Right ventricle myocardium inferior (tissue), 1 donor: ENCODE measurements at places on chromosomes 16 and 17. TPM values are rescaled to one million over a fixed set of nuclear protein-coding genes. Genes with fewer than 3 reads are reported as not detected.

DNA sequence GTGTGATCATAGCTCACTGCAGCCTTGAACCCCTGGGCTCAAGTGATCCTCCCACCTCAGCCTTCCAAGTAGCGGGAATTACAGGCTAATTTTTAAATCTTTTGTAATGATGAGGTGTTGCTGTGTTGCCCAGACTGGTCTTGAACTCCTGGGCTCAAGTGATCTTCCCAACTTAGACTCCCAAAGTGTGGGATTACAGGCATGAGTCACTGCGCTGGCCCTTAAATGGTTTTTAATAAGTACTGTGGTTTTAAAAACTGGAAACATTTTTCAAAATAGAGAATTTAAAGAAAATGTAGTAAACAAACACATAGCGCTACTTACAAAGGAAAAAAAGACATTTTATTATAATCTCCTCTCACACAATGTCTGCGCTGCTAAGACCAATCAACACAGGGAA is 32.2 kb downstream of the MARCHF10 start:
- no peak for DNase-seq

- DNase-seq = no peak
These were observed 15.2 kb downstream of the IL34 start for GRCh38 chr16:70661534-70661917.

DNA sequence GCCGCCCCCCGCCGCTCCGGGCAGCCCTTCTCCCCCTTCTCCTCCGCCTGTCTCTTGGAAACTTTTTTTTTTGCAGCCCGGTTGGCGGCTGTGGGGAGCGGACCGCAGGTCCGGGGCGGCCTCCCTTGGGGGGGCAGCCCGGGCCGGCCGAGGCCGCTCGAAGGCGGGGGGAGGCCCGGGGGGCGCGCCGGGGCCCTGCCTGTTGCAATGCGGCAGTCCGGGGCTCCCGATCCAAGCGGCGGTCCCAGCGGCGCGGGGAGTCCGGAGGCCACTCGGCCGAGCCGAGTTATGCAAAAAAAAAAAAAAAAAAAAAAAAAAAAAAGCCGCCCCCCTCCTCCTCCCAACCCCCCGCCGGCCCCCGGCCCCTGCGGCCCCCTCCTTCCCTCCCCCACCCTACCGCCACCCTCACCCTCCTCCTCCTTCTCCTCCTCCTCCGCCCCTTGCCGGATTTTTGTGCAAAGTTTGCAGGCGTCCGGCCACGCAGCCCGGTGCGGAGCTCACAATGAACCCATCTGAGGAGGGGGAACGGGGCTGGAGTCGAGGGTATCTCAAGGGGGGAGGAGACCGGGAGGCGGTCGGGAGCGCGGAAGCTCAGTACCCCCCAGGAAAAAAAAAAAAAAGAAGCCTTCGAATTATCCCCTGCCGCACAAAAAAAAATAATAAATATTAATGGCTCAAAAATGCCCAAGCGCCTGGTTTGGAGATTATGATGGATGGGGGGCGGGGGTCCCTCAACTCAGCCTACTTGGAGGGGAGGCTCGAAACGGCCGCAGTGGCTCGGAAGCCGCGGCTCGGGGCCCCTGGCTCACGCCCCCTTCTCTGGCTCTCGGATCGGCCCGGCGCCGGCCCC is at the start of gene ZNF423:
Gene ZNF423 (minus strand): TSS at position 291 of the 850 bp plus-strand sequence. CDS start 338 bp downstream, outside the sequence.
- no peak for DNase-seq

PRSS8 gene
- not detected for total RNA-seq

TPSD1 gene
- total RNA-seq = 0.54 TPM

DNA sequence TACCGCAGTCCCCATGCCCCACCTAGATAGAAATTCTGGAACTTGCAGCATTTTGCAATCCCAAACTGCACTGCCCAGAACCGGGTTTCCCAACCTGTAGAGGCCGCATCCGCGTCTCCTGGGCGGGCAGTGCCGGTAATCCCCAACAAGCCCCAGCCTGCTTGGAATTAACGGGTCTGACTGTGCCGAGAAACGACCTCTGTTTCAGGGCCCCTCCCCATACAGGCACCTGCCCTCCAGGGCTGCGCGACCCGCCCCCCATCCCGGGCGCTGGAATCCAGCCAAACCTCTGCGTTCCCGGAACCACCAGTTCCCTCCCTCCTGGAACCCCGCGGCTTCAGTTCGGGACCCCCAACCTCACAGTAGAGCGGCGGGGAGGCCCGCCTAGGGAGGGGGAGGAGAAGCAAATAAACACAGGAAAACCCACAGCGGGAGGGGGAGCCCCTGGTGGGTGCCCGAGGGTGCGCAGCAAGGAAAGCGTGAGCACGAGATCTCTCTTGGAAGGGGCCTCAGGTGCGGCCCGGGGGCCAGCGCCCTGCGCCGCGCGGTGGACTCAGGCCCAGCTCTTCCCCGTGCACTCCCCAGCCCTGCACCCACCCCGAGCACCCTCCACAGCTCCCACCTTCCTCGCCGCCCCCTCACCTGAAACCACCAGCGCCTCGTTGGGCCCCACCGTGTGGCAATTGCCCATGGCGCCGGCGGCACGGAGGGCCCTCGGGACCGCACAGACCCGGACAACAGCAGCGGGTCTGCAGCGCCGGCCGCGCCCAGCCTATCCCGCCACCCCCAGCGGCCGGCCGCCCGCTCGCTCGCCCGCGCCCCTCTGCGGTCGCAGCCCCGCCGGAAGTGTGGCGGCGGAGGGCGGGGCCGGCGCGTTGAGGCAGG is at the start of gene FLOT2:
Gene FLOT2 (minus strand): TSS at position 850 of the 885 bp plus-strand sequence. CDS start 159 bp downstream, at position 691.
- DNase-seq = peak; percentile 86

TCAP gene
- total RNA-seq = 5,286 TPM

DNA sequence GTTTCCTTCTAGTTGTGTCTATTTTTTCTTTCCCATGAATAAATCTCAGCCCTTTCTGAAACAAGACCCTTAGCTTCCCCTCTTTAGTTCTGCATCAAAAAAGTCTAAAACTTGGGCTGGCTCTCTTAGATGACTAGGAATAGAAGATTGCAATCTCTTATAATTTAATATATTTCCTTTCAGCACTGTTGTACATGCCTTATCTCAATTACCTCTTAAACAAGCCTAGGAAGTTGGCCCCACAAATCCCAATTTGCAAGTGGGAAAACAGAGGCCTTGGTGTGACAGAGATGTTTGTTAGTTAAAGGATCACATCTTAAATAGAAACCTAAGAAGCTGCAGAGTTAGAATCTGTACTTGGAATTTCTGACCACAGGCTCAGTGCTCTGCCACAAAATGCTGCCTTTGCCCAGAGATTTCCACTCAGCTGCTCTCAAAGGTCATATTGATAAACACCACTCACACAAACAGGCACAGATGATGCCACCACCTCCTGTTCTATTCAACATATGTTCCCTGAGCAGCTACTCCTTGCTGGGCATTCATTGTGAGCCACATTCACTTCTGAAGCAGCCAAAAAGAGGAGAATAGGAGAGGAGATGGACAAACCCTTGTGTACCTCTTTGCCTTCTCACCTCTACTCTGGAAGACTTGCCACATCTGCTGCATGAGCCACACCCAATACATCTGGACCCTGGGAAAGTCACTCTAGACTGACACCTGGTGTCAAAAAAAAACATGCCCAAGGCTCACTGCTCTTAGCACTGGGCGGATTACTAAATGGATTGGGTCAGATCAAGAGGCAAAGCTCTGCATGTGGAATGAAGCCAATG is 5.5 kb downstream of the CCDC182 start:
- DNase-seq = no peak

DNA sequence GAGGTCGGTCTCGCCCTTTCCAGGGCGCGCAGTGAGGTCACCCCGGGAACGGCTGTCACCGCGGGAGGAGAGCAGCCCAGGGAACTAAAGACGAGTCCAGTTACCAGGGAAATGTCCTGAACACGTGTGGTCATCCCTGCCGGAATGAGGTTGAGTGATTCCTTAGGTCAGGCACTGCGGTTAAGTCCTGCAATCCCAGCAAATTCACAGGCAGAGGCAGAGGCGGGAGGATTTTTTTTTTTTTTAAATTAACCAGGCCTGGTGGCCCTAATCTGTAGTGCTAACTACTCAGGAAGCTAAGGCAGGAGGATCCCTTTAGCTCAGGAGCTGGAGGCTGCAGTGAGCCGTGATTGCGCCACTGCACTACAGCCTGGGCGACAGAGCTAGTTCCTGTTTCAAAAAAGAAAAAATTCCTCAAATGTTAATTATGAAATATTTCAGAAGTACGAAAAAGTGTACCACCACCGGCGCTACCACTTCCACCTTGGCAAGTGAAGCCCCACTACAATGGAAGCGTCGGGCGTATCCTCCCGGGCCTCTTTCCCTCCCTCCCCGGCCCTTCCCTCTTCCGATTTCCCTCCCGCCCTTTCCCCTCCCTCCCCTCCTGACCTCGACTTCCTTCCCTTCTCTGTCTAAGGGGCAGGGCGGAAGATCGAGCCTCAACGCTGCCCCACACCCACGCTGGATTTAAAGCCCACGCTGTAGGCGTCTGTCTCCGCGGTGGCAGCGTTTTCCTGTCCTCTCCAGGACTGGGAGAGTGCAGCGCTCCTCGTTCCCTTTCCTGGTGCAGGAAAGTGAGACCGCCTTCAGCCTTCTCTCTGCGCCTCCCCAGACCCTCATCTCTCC is 27.3 kb downstream of the SLFN11 start:
- DNase-seq = peak; percentile 89

GRCh38 chr17:62892870-62893338 is 73.1 kb upstream of the TANC2 start:
- DNase-seq = no peak

DNA sequence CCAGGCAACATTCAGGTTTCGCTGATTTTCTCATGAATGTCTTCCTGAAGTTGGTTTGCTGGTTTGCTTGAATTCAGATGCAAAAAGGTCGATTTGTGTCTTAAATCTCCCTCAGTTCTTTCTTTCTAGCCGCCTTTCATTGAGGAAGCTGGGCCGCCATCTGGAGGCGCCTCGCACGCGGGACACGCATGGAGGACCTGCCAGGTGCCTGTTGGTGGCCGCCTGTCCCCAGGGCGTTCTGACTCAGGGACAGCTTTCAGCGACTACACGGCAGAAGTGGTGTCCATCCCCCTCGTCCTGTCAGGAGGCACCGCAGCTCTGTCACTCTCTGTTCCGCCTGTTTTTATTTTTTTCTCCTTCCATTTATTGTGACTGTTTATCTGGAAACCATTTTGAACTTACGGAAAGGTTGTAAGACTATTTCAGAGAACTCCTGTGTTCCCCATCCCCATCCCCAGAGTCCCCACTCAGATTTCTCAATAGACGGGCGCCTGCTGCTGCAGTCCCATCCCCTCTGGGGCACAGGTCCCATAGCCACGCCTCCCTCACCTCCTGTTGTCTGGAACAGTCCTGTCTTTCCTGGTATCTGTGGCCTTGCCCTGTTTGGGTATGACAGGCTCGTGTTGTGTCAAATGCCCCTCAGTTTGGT is 33.2 kb downstream of the COX4I1 start:
- no peak for DNase-seq

PRKCB gene
- 2.2 TPM for total RNA-seq

- no peak for DNase-seq
These were observed 73.6 kb upstream of the CCL1 start for GRCh38 chr17:34436607-34437006.

CD300H gene
- total RNA-seq = not detected

GRCh38 chr16:9850817-9851216 is 331.4 kb downstream of the GRIN2A start:
- no peak for DNase-seq

- peak; percentile 44 for DNase-seq
These were observed 17.2 kb downstream of the KATNB1 start for GRCh38 chr16:57752581-57753447.

- no peak for DNase-seq
These were observed 44.0 kb downstream of the ITFG1 start for GRCh38 chr16:47416869-47417268.

CCL7 gene
- total RNA-seq = not detected

SIAH1 gene
- total RNA-seq = 16.1 TPM

- peak; percentile 93 for DNase-seq
These were observed 1.0 kb downstream of the HERPUD1 start for GRCh38 chr16:56932721-56933619.

GRCh38 chr17:58079300-58080033 is 3.8 kb upstream of the DYNLL2 start:
- no peak for DNase-seq

GRCh38 chr17:82776454-82776853 is 24.6 kb downstream of the TBCD start:
- DNase-seq = no peak

GRCh38 chr16:28263305-28263704 is 29.0 kb upstream of the SBK1 start:
- no peak for DNase-seq

GRCh38 chr16:67100569-67101310 is 9.0 kb upstream of the PHAF1 start:
- no peak for DNase-seq

PSKH1 gene
- 18.1 TPM for total RNA-seq

DNA sequence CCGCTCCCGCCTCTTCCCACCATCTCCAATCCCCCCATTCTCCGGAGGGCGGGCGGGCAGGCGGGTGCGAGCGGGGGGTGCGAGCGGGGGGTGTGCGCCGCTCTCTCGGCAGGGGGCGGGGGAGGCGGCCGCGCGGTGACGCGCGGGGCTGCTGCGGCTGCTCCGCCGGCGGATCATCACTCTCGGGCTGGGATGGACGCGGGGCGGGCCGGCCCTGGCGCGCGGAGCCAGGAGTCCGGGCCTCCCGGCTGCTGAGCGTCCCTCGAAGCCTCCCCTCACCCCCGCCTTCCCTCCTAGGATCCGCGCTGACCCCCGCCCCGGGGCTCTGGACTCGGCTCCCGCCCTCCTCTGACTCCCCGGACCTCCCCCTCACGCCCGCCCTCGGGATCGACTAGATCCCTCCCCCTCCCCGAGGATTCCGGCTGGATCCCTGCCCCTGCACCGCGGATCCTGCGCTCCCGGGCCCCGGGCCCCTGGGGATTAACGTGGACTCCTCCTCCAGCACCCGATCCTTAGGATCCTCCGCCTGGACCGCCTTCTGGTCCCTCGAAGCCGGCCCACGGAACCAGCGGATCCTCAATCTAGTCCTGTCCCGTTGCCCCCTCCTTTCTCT is 946 bp upstream of the TMEM256 start:
- DNase-seq = peak; percentile 76

DNA sequence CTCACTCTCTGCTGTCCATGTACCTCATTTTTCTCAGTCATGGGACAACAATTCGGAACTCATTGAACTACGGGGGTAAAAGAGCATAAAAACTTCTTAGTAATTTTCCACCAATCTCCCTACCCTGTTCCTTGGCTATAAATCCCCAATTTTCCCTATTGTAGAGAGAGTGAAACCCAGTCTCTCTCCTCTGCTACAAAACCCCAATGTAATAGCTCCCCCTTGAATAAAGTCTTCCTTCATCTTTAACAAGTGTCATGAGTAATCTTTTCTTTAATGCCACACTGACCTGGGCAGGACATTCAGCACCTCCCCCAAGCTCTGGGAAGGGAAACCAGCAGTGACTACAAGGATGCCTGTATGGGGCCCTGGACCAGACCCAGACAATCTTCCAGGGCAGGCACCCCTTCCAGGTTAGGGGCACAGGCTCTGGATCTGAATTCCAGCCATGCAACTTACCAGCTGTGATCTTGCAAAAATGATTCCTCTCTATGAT is 10.2 kb upstream of the EIF1 start:
- DNase-seq = no peak

SLC13A2 gene
- not detected for total RNA-seq

RPS6KB1 gene
- total RNA-seq = 21.4 TPM

GRCh38 chr16:19086322-19087199 is 19.1 kb downstream of the COQ7 start:
- peak; percentile 95 for DNase-seq
